ENCODE measurements at places on chromosomes 3 and 15.

- no peak for DNase-seq
These were observed 85.5 kb downstream of the KLHL25 start for GRCh38 chr15:85709250-85709649.

- DNase-seq, result no peak
These were observed 52.1 kb downstream of the DNAH1 start for GRCh38 chr3:52367891-52368880.

DNA sequence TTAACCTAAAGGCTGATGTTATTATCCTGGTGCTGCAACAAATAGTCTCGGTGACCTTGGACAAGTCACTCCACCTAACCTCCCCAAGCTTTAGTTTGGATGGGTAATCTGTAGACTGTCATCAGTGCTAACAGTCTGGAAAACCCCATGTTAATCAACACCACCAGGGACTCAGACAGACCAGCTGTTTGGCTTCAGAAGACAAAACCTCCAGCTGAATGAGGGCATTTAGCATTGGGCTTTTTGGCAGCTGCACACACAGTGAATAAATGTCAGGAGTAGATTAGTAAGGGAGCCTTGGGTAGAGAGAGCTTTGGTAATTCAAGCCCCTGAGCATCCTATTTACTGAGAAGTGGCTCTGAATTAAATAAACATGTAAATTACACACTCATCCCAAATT lies 24.9 kb upstream of the C3orf80 start:
- no peak for DNase-seq

DNA sequence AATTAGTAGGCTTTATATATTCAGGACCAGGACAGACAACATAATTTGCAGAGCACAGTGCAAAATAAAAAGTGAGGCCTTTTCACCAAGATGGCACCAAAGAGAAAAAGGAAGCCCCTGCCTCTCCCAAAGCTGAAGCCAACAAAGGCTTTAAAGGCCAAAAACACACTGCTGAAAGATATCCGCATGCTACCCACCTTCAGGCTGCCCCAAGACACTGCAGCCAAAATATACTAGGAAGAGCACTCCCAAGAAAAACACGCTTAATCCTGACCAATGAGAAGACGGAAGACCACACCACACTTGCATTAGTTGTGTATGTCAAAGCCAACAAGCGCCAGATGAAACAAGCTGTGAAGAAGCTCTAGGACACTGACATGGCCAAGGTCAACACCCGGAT lies 38.0 kb downstream of the PIK3CB start:
- DNase-seq, result no peak

GRCh38 chr3:94735354-94735753 lies 672.5 kb downstream of the NSUN3 start:
- no peak for DNase-seq

GRCh38 chr3:160403028-160403545 lies 3.6 kb downstream of the SMC4 start:
- no peak for DNase-seq

DNA sequence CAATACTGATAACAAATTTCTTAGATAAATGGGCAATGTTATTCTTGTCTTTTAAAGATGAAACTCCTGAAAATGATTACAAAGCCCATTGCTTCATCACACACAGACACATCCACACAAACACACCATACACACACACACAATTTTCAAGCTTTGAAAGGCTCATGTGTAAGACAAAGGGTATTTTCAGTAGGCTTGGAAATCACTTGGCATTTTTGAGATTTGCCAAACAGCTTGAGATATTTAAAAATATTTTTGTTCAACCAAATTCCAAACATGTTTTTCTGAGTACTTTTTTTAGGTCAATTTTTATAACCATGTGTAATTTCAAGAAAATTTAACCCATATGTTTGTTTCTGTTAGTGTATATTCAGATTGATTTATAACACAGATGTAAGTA lies 283.7 kb downstream of the ROBO2 start:
- no peak for DNase-seq

GRCh38 chr3:169591983-169592644 lies 71.4 kb downstream of the MECOM start:
- DNase-seq, result no peak

DNA sequence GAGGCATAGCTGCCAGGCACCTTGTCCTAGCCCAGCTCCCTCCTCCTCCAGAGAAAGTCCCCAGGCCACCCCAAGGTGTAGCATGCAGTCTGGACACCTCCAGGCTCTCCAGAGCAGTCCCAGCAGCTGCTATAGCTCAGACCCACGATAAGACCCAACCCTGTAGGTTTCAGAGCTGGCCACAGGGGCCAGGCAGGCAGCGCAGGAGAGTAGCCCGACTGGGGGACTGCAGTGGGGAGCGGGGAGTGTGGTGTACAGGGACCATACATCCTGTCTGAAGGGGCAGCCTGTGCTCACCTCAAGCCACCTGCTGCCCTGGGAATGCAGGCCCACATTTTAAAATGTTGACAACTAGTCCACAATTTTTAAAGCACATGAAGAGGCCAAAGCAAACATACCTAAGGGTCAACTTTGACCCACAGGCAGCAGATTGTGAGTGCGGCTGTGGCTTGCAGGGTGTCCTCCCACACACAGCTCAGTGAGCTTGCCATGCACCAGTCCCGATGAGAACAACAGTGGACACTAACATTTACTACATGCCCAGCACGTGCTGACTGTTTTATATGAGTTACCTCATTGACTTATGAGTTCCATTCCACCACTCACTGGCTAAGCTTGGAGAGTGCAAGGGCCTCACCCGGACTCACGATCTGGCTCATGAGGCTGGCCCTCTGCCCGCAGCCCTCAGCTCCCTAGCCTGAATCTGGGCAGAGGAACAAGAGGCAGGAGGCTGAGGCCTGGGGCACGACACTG lies 81.4 kb downstream of the DNAJB8 start:
- DNase-seq, result no peak

DNA sequence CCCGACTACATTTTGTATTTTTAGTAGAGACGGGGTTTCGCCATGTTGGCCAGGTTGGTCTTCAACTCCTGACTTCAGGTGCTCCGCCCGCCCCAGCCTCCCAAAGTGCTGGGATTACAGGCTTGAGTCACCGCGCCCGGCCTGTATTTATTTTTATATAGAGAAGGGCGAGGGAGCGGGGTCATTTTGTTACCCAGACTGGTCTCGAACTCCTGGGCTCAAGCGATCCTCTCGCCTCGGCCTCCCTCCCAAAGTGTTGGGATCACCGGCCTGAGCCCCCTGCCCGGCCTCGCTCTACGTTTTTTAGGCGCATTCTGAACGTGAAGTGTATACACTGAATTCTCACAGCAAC lies 514 bp upstream of the PPP4R2 start:
- DNase-seq, result no peak

DNA sequence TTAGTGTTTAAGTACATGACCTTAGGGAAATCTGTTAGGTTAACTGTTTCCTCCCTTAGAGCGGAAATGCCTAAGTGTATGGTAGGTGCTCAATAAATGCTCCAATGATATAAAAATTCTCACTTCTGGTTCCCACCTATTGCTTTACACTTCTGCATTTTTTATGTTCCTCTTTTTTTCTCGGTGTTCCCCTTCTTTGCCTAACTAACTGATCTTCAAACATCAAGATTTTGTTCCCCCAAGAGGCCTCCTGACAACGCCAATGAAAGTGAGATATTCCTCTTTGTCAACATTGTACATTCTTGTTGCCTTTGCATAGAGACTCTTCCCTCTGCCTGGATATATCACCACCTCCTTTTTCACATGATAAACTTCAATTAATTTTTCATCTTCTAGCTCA lies 17.4 kb downstream of the SLC35A5 start:
- no peak for DNase-seq

DNA sequence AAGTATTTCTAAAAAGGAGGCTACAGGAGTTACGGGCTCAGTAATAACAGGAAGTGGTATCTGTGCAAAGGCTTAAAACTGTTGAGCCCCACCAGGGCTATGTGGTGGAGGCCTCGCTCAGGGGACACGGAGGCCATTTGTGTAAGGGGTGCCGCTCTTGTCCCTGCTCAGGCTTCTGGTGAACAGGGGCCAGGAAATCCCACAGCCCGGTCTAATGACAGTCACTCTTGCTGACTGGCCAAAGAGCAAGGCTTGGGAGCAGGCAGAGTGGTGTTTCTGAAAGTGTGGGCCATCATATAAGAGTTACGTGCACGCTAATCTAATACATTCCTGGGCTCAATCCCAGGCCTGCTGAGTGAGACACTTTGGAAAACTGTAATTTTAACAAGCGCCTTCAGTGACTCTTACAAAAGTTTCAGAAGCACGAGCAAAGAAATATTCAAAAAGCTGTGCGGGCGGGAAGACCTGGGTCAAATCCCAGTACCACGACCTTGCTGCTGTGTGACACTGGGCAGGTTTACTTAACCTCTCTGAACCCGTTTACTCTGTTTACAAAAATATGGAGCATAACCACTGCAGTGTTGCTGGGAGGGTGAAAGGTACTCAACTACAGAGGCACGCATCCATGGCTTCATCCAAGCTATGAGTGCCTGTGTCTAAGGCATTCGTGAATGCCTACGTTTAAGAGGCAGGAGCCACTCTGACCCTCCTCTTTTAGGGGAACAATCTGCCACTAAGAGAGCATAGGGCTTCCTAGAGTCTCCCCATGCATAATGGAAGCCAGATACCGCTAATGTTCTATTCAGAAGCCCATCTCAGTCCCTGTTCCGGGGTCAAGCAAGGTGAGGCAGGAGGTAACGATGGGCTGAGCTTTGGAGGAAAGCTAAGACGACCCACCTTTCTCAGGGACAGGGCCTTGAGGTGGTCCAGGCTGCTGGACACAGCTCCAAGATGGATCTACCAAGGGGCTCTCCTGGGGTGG lies 2.0 kb downstream of the ATP10A start:
- no peak for DNase-seq

- peak; percentile 92 for DNase-seq
These were observed at the start of gene MEIS2 for GRCh38 chr15:37100109-37100965. Gene MEIS2 (minus strand): TSS chr15:37100549. CDS start chr15:37099466, 1,083 bp downstream.

DNA sequence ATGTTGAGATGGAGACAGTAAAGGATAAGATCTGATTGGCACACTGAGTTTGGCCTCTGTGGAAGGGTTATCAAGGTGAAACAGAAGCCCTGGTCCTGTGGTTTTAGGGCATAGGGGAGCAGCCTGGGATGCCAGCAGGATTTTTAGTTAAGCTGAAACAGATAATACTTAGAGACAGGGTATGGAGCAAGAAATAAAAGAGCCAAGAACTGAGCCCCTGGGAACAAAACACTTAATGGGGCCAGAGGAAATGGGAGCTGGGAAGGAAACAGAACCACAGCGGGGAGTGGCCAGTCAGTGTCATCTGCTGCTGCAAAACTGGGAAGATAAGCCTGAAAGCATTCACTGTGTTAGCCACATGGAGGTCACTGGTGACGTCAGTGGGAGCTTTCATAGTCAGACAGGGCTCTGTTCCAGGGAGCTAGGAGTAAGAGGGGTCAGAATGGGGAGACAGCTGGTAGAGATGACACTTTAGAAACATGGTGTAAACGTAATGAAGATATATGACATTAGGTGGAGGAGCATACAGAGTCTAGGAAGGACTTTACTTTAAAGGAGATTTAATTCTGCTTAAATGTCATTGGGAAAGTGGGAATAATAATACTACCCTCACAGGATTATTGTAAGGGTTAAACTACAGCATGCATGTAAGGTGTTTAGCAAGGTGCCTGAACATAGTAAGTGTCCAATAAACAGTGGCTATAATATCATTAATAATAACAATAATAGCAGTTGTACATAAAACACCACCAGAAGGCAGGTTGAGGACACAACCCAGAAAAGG lies 172.7 kb upstream of the CTNNB1 start:
- no peak for DNase-seq

DNA sequence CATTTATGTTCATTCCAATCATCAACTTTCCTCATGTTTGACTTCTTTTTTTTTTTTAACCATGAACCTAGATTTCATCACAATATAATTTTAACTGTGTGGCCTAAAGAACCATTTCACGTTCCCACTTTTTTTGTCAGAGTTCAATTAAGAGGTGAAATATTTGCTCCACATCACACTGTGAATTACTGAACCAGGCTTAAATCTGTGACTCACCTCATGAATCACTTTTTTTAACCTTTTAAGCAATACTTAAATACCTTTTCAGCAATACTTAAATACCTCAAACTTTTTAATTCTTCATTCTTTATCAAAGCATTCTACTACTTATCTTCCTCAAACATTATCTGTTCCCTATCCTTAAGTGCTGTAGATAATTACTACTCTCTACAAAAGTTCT lies 137.6 kb downstream of the SI start:
- DNase-seq, result no peak

- DNase-seq, result peak; percentile 73
These were observed 58.0 kb downstream of the CMTM8 start for GRCh38 chr3:32296251-32297204.

GRCh38 chr15:52670087-52670486 lies 9.1 kb downstream of the ATOSA start:
- DNase-seq, result no peak

- no peak for DNase-seq
These were observed 11.3 kb upstream of the RPL39L start for GRCh38 chr3:187150599-187150998.

- DNase-seq, result no peak
These were observed 306.6 kb downstream of the SOX2 start for GRCh38 chr3:182018361-182018760.

- no peak for DNase-seq
These were observed 331.2 kb downstream of the ULK4 start for GRCh38 chr3:41630708-41631107.

DNA sequence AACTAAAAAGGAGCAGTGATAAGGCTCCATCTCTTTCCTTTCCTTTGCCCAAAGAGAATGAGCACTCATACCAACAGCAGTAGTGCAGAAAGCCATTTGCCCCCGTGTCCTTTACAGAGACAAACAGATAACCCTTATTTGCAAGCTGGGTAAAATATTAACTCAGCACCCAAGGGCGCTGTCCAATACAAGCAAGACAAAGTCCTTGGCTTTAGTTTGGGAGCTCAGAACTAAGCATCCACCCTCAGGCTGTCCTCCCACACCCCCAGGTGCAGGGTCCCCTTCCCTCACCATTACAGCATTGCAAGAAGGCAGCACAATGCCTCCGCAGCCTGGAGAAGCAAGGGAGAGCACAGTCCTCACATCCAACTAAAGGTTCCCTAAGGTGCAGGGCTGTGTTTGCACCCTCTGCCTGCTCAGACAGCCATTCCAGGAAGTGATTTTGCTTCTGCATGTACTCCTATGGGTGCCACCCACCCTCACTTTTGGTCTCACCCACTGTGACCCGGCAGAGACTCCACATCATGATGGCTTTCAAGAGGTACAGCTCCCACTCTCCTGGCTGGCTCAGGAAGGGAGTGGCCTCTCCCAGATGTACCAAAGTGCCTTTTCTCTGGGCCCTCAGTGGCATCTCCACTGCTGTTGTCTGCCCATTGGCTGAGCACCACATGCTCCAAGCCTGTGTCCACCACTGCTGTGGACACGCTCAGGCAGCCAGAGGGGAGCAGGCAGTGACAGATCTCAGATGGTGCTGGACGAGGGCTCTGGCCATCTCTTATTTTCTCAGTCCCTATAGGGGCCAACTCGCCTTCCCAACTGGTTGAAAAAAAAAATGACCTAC lies 34.1 kb upstream of the HES1 start:
- DNase-seq, result no peak

- DNase-seq, result no peak
These were observed 2.2 kb upstream of the IL17RC start for GRCh38 chr3:9914559-9915253.

Data from ecto neural progenitor cell (in vitro differentiated cells).